ENCODE measurements at places on chromosomes 16 and 17. TPM values are rescaled to one million over a fixed set of nuclear protein-coding genes. Genes with fewer than 3 reads are reported as not detected.

DNA sequence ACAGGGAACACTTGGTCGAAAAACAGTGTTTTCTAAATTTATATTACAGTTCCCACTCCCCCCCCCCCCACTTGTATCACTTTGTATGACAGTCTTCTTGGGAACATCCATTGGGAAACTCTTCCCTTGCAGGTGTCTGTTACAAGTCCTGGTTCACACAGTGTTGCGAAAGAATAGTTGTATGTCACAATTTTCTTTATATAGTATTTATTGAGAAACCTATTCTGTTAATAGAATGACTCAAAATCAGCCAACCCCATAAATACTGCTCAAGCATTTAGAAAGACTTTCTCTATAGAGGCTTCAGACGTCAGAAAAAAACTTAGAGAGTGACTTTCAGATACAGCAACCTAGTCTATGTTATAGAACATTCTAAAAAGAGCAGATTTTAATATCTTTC, 414.4 kb downstream of the WWOX start:
- no peak for DNase-seq

DNA sequence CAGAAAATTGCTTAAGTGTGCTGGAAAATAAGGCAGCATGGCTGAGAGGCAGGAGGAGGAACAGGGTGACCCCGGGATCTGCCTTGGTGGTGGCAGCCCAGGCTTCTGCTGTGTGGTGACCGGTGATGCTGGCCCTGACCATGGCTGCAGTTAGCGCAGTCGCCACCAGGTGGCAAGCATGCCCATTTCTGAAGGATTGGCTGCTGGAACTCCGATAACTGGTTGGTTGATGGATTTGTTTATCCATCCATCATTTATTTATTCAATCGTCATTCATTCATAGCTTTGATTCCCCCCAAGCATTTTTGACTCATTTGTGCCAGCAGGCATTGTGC, 29.1 kb upstream of the ITGA3 start:
- no peak for DNase-seq

DNA sequence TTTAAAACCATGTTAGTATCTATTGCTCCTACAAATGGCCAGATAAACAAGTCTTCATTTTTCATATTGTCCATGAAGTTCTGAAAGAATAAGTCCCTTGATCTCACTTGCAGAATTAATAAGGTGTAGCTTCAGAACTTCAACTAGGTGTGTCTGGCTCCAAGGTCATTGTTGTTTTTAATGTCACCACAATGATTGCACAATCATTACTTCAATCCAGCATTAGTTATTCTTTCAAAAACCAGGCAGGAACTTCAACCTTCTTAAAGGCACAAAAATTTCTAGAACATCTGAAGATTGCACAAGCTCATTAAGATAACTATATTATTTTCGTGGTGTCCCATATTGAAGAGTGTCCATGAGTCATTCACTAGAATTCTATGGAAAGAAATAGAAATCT, 1386.4 kb downstream of the CDH11 start:
- DNase-seq, result no peak

DNA sequence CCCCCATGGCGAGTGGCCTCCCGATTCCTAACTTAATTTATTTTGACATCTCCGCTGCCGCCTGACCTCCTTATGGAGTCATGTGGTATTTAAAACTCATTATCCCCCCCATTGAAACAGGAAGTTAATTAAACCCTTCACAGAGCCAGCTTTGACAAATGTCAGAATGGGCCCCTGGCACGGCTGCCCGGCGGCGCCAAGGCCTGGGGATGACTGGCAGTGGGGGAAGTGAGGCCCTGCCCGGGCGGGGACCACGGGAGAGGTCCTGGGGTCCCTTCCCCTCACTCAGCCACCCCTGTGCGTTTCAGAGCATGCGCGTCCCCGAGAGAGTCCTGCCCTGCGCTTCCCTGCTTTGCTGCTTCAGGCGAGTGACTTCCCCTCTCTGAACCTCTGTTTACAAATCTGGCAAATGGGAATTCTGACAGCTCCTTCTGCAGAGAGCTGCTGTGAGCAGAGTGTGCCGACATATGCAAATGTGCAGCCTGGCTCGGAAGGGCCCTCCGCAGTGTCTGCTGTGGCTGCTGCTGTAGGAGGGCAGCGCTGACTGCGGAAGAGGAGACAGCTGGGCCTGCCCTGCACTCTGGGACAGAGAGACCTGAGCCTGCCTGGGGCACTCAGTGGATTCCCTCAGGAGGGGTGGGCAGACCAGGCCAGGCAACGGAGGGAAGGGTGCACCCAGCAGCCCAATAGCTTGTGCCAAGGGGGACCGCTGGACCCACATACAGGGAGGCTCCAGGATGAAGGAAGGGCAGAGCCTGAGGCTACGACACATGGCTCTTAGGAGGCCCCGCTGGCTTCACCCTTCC, 4.4 kb upstream of the ZFPM1 start:
- DNase-seq, result no peak

GRCh38 chr16:64455275-64455674, 666.6 kb downstream of the CDH11 start:
- no peak for DNase-seq

GRCh38 chr17:39939106-39939505, 11.6 kb downstream of the LRRC3C start:
- DNase-seq, result no peak

- DNase-seq, result no peak
These were observed 36.1 kb downstream of the GINS2 start for GRCh38 chr16:85652431-85653221.

RNF43 gene
- total RNA-seq, result 27.7 TPM

TAC4 gene
- total RNA-seq, result not detected

GRCh38 chr16:20886320-20886719, 13.8 kb downstream of the DCUN1D3 start:
- DNase-seq, result no peak

GRAP gene
- 5.2 TPM for total RNA-seq

DNA sequence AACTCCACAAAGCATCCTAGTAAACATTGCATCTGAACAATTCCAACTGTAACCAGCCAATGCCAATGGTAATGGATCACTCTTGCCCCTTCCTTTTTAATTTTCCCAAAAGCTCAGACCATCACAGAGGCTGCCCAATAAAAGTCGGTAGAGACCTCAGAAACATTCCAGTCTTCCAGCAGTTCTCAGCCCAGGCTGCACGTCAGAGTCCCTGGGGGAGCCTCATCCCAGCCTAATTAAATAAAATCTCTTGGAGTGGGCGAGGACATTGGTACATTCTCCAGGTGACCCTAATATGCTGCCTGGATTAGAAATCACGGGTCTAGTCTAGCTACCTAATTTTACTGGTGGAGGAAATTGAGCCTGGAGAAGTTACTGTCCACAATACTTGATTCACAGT, 117.1 kb upstream of the MYOCD start:
- DNase-seq, result no peak

- DNase-seq, result no peak
These were observed 11.2 kb downstream of the MAP3K14 start for GRCh38 chr17:45305530-45306087.

DRC7 gene
- not detected for total RNA-seq

FOXN1 gene
- 3.4 TPM for total RNA-seq
